ENCODE measurements at places on chromosomes 2 and 18. TPM values are rescaled to one million over a fixed set of nuclear protein-coding genes. Genes with fewer than 3 reads are reported as not detected.
A peak's percentile ranks its signal among the peaks of the same experiment; 100 is the strongest.

DNA sequence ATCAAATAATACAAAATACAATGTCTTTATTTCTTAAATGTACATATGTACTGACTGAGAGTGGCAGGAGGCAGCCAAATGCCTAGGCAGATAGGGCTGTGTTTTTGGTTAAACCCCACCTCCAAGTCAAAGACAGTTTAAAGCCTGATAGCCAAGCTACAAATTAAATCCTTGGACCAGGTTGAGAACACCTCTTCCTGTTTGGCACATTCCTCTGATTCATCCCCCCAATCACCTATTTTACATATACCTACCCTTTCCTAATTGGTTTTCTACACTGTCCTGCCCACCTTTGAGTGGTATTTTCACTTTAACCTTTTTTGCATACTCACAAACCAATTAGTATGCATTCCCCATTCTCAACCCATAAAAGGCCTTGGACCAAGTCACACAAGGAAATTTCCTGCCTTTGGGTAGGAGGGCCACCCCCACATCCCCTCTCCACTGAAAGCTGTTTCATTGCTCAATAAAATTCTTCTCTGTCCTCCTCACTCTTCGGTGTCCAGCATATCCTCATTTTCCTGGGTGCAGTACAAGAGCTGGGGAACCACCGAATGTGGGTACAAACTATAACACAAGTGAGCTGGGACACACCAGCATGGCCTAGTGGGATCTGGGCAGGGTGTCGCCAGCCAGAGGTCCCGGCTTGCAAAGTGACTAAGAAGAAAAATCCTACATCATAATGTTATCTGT lies 149.1 kb downstream of the UBE2E3 start:
- no peaks in the 10 kb centered on the region for H3K4me1 ChIP-seq
- no peak for DNase-seq
- H3K4me3 ChIP-seq, result no peak overlapping the region
- H3K36me3 ChIP-seq, result no peaks in the 10 kb centered on the region
- H3K27ac ChIP-seq, result no peak overlapping the region
- no peaks in the 10 kb centered on the region for H3K27me3 ChIP-seq

The PDE1A gene
- total RNA-seq, result 11.2 TPM

DNA sequence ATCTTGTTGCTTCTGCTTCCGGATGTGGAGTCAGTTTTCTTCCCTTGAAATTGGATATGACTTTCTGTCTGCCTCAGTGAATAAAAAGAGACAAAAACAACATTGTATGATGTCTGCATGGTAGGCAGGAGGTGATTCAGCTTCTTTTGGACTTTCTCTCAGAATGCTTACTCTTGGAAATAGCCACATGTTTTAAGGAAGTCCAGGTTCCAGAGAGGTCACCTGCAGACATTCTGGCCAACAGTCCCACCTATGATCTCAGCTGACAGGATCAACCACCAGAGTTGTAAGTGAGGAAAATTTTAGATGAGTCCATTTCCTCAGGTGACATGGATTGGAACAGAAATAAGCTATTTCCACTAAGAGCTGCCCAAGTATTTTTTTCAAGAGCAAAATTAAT lies 508.7 kb upstream of the FAM98A start:
- no peaks in the 10 kb centered on the region for H3K4me1 ChIP-seq
- no peak for DNase-seq

GRCh38 chr2:2837746-2838547 lies 506.9 kb upstream of the MYT1L start:
- H3K27ac ChIP-seq, result no peak overlapping the region
- no peak overlapping the region for H3K4me3 ChIP-seq
- DNase-seq, result no peak
- H3K36me3 ChIP-seq, result no peaks in the 10 kb centered on the region
- no peaks in the 10 kb centered on the region for H3K4me1 ChIP-seq
- no peaks in the 10 kb centered on the region for H3K27me3 ChIP-seq

DNA sequence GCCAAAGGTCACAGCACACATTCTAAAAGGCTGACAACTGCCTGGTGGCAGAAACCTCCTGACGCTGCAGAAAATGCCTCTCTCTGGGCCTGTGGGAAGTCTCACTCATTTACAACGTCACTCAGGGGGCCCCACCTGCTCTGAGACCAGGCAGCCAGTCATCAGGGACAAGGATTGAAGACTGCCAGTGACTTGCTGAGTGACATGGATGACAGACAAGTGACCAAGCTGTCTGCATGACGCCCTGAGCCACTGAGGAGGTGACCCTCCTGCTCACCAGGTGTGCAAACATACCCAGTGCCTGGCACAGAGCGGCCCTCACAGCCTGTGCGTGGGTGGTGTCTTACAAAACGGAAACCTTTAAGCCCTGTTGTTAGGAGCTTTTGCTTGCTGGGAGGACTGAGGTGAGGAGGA lies 392.4 kb downstream of the TNS1 start:
- no peak overlapping the region for H3K4me3 ChIP-seq
- H3K27ac ChIP-seq, result no peak overlapping the region
- H3K27me3 ChIP-seq, result no peaks in the 10 kb centered on the region
- no peaks in the 10 kb centered on the region for H3K36me3 ChIP-seq
- no peak for DNase-seq

- no peaks in the 10 kb centered on the region for H3K36me3 ChIP-seq
- H3K4me3 ChIP-seq, result no peak overlapping the region
- peak overlapping the region; percentile 79 for H3K27ac ChIP-seq
- H3K27me3 ChIP-seq, result no peaks in the 10 kb centered on the region
- peaks cover 8% of the 10 kb centered on the region for H3K4me1 ChIP-seq
- no peak for DNase-seq
Measured at GRCh38 chr18:63283305-63284094, 36.1 kb downstream of the BCL2 start.

GRCh38 chr2:117918608-117919007 lies 95.3 kb downstream of the CCDC93 start:
- H3K27ac ChIP-seq, result no peak overlapping the region
- DNase-seq, result peak; percentile 57
- H3K36me3 ChIP-seq, result peaks cover 93% of the 10 kb centered on the region
- H3K27me3 ChIP-seq, result no peaks in the 10 kb centered on the region
- H3K4me1 ChIP-seq, result no peaks in the 10 kb centered on the region
- no peak overlapping the region for H3K4me3 ChIP-seq

GRCh38 chr2:68466361-68466777 lies 725 bp downstream of the FBXO48 start:
- peaks cover 24% of the 10 kb centered on the region for H3K4me1 ChIP-seq
- no peaks in the 10 kb centered on the region for H3K36me3 ChIP-seq
- no peaks in the 10 kb centered on the region for H3K27me3 ChIP-seq
- H3K4me3 ChIP-seq, result peak overlapping the region; percentile 86
- peak overlapping the region; percentile 83 for H3K27ac ChIP-seq

DNA sequence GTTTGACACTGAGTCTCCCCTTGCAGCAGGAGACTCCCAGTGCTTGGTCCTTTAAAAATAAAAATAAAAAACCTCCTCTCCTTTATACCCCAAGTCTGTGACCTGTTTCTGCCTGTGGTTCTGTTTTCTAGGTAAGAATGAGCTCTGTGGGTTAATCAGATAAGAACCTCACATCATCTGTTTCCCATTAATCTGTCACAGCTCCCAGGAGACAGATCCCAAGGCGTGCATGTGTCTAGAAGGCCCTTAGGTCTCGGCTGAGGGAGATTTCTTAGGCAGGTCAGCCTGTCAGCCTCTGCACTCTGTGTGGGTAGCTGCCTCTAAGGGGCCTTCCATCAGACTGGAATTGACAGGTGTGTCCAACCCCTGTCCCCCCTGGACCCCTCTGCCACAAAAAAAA lies 80.7 kb downstream of the FHOD3 start:
- DNase-seq, result no peak
- H3K4me3 ChIP-seq, result no peak overlapping the region
- H3K4me1 ChIP-seq, result no peaks in the 10 kb centered on the region
- H3K27me3 ChIP-seq, result no peaks in the 10 kb centered on the region

The NAB1 gene
- 88.5 TPM for total RNA-seq

DNA sequence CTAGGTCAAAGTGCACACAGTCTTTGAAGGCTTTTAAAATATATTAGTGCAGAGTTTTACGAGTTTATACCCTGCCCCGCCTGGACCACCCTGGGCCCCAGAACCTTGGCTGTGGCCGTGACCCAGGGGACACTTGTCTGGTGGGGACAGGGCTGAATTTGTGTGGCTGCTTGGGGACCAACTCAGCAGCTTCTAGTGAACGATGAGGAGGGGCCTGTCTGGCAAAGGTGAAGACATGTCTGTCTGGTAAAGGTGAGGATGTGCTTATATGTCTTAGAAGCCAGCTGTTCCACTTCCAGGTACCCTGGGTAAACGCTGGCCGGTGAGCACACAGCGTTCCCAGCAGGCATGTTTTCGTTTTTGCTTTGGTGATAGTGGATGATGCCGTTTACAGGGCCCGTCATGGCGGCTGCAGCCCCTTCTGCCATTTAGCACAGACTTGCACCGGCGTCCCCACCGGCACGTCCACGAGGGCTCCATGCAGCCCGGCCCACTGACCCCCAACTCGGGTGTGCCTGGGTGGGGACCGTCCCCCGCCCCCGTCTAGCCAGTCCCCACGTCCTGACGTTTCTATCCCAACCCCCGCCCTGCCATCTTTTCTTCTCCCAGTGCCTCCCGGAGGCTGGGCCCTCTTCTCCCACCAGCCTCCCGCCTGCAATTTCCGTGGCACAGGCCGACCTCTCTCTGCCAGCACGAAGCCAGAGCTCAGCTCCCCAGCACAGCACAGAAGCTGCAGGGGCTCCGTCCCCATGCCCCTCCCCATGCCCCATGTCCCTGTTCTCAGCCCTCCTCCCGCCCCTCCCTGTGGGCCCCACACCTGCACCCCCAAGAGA lies 67.8 kb downstream of the SLC66A2 start:
- H3K4me1 ChIP-seq, result no peaks in the 10 kb centered on the region
- H3K36me3 ChIP-seq, result no peaks in the 10 kb centered on the region
- H3K27me3 ChIP-seq, result no peaks in the 10 kb centered on the region
- no peak overlapping the region for H3K27ac ChIP-seq
- peak; percentile 68 for DNase-seq
- no peak overlapping the region for H3K4me3 ChIP-seq

GRCh38 chr2:231521-232185 lies 32.2 kb downstream of the SH3YL1 start:
- DNase-seq, result no peak
- no peak overlapping the region for H3K27ac ChIP-seq
- H3K36me3 ChIP-seq, result peaks cover 10% of the 10 kb centered on the region
- H3K4me3 ChIP-seq, result no peak overlapping the region
- no peaks in the 10 kb centered on the region for H3K4me1 ChIP-seq
- no peaks in the 10 kb centered on the region for H3K27me3 ChIP-seq

The LONRF2 gene
- total RNA-seq, result 45.1 TPM

- H3K27ac ChIP-seq, result no peak overlapping the region
- H3K27me3 ChIP-seq, result no peaks in the 10 kb centered on the region
- peaks cover 23% of the 10 kb centered on the region for H3K4me1 ChIP-seq
- no peak for DNase-seq
- H3K36me3 ChIP-seq, result no peaks in the 10 kb centered on the region
Measured at GRCh38 chr2:178865999-178866398, 58.8 kb upstream of the TTN start.

DNA sequence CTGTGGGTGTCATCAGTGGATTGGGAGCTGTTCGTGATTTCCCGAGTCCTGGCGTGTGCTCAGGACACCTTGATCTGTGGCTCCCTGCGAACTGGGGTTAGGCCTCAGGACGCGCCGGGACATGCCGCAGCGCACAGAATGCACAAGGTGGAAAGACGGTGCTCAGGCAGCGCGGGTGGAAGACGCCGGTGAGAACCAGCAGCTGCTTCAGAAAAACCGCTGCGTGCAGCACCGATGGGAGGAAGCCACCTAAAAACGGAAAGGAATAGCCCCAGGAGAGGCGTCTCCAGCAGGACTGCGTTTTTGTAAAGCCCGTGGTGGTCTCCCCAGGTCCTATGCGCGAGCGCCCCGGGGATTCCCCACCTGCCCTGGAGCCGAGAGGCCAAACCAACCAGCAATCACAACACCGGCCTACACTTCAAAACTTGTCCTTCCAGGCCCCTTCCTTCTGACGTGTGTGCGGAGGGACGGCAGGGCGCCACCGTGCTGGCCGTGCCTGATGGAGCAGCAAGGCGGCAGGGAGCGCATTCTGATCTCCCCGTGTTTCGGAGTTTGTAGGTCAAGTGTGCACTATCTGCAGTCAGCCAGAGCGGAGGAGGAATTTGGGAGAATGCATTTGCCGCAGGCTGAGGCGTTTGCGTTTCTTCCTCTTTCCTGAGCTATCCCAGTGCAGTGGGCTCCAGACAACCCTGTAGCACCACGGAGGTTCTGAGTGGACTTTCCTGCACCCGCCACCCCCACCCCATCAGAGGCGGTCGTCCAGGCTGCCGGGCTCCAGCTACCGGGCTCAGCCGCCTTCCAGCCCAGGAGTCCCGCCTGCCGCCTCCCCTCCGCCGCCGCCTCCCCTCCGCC lies 32.2 kb downstream of the RTP5 start:
- H3K36me3 ChIP-seq, result no peaks in the 10 kb centered on the region
- H3K27ac ChIP-seq, result no peak overlapping the region
- H3K27me3 ChIP-seq, result no peaks in the 10 kb centered on the region
- no peak for DNase-seq

GRCh38 chr2:230601510-230601909 lies 111.1 kb upstream of the CAB39 start:
- no peak for DNase-seq
- no peak overlapping the region for H3K4me3 ChIP-seq
- no peak overlapping the region for H3K27ac ChIP-seq
- H3K4me1 ChIP-seq, result no peaks in the 10 kb centered on the region

GRCh38 chr2:168543037-168543436 lies 87.0 kb downstream of the CERS6 start:
- H3K27me3 ChIP-seq, result no peaks in the 10 kb centered on the region
- no peaks in the 10 kb centered on the region for H3K36me3 ChIP-seq
- DNase-seq, result no peak
- H3K4me1 ChIP-seq, result peaks cover 23% of the 10 kb centered on the region
- H3K27ac ChIP-seq, result no peak overlapping the region

- no peaks in the 10 kb centered on the region for H3K36me3 ChIP-seq
- no peak for DNase-seq
- H3K27me3 ChIP-seq, result no peaks in the 10 kb centered on the region
- no peak overlapping the region for H3K27ac ChIP-seq
Measured at GRCh38 chr2:140496714-140497113, 1634.1 kb downstream of the LRP1B start.

DNA sequence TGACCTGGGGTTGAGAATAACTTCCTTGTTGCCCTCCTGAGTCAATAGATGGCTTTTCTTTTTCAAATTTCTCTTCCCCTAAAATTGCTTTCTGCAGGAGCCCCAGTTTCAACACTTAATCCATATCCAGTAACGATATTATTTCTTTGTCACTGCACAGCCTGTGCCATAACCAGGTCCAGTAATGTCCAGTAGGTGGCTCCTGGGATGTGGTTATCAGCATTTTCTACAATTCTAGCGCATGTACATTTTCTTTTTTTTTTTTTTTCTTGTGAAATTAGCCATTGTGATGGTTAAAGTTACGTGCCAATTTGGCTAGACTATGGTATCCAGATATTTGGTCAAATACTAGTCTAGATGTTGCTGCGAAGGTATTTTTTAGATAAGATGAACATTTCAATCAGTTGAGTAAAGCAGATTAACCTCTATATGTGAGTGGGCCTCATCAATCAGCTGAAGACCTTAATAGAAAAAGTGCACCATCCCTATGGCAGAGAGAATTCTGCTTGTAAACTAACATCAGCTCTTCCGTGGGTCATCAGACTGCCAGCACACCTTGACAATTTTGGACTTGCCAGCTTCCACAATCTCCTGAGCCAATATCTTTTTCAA lies 72.9 kb upstream of the SCG2 start:
- no peak for DNase-seq
- no peaks in the 10 kb centered on the region for H3K36me3 ChIP-seq
- no peaks in the 10 kb centered on the region for H3K4me1 ChIP-seq
- H3K27ac ChIP-seq, result no peak overlapping the region
- H3K4me3 ChIP-seq, result no peak overlapping the region

The CPO gene
- total RNA-seq, result 0.63 TPM

The IL36A gene
- total RNA-seq, result not detected
